ENCODE measurements at places on chromosomes 12 and 14.

- no peak for DNase-seq
These were observed 550 bp downstream of the GNG2 start for GRCh38 chr14:51860825-51861499.

DNA sequence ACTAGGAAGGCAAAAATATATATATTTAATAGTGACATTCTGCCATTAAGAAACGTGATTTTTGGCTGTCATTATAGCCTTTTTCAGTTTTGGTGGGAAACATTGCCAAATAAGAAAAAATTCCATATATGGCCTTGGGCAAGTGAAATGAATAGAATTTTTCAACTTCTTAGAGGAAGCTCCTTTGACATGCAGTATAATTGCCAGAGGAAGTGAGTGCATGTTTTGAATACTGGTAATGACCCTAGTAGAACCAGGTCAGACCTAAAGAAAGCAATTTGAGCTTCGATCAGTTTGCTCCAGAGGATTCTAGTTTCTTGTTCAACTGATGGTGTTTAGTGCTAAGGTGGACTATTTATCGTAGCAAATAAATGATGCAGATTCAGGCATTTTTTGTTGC, 26.2 kb upstream of the TRIM9 start:
- DNase-seq: no peak

GRCh38 chr14:101046071-101046470, 142.5 kb upstream of the RTL1 start:
- no peak for DNase-seq

- DNase-seq: no peak
These were observed 1.1 kb downstream of the ADSS1 start for GRCh38 chr14:104724981-104725771.

GRCh38 chr14:74348241-74348734, at the start of gene VRTN:
TSS of gene VRTN (plus strand) at chr14:74348471. CDS start at chr14:74356784, 8,313 bp downstream.
- no peak for DNase-seq

- DNase-seq: no peak
These were observed 99.2 kb downstream of the HEATR5A start for GRCh38 chr14:31320922-31321766.

DNA sequence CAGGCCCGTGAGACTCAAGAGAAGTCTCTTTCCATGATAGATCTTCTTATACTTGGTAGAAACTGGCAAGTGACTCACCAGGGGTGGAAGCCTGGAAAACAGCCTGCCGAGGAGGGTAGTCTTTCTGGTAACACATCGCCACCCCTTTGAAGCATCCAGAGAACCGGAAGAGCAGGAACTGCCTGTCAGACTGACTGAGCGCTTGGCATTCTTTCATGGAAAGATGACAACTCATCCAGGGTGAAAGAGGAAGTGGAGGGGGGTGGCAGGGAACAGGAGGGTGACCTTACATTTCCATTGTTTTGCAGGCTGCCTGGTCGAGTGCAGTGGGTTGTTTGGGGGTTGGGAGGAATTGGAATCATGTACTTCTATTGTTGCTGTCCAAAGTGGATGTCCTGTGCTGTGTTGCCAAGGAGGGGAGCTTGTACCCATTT, 34.5 kb downstream of the PRKCH start:
- no peak for DNase-seq

DNA sequence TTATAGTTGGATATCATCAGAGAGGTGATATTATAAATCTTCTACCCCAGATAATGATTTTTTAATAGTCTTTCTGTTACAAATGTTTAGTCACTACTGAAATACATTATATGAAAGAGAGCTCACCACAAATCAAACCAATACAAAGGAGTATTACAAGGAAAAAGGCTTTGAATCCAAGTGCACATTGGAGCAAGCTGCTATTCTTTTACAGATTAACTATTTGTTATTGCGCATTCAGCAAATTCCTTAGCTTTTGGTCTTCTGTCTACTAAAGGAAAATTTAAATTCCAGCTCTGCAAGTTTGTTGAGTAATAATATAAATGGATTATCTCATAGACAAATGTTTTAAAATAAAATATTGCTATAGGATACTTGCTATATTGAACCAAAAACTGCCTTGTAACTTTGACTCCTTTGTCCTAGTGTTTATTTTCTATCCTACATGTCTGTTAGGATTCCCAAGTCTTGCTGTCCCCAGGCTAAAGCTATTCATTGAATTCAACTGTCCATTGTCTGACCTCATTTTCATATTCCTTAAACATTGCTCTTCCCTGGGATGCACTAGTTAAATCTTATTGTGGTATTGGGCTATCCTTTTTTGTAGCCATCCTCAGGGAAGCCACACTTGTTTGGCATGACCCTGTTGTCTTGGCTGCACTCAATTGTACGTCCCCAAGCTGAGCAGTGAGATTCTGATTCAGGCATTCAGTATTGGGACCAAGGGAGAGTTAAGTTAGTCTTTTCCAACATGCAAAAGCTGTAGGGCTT, 41.5 kb downstream of the PDE3A start:
- no peak for DNase-seq

- DNase-seq: no peak
These were observed 133.3 kb downstream of the RMST start for GRCh38 chr12:97595936-97596335.

GRCh38 chr12:67452119-67452805, 183.1 kb downstream of the CAND1 start:
- no peak for DNase-seq

GRCh38 chr14:93788543-93789227, 400 bp upstream of the PRIMA1 start:
- DNase-seq: no peak

DNA sequence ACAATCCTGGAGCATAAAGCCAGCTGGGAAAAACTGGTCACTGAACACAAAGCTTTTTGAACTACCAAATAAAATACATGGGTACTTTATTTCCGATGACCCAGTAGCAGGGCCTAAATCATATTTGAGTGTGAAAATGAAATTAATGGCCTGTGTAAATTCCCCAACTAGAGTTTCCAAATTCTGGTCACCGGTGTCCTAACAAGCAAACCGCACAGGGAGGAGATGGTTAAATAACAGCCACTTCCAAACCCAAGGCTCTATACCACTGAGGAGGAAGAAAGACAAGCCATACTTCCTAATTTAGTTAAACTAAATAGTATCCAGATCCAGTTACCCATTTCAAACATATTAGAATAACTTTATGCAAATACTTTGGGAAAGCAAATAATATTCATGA, 40.1 kb upstream of the DUSP6 start:
- DNase-seq: no peak

- no peak for DNase-seq
These were observed 308.0 kb upstream of the FKBP4 start for GRCh38 chr12:2486796-2487195.

DNA sequence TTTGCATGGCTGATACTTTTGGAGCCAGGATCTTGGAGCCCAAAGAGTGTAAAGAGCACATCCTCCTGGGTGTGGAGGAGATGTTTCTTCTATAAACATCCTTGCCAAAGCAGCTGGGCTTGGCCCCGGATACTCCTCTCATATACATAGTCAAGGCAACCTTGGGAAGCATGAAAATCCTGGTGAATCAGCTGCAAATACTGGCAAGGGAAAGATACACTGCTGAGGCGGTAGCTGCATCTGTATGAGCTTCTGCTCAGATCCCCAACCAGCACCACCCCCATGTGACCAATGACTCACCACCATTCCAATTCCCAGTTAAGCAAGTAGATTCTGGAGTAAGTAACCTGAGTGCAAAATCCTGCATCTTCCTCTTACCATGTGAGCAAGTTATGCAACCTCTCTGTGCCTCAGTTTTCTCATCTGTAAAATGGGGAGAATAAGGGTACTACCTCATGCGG, 567.4 kb downstream of the MED13L start:
- no peak for DNase-seq

DNA sequence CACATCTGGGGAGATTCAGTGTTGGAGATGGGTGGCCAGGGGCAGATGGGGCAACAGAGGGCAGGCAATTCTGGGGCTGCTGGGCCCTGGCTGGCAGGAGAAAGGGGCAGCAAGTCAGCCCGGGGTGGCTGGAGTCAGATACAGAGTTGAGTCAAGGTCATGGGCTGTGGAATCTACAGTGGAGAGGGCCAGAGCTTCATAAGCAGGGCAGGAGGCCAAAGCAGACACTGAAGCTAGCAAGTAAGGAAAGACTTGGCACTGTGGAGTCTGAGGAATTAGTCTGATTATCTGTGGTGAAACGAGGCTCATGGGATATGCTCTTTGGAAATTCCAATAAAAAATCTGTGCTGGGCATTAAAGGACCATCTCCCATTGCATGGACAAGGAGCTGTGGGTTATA, 95.5 kb downstream of the TMX1 start:
- no peak for DNase-seq

- DNase-seq: no peak
These were observed 4.2 kb upstream of the SLC8A3 start for GRCh38 chr14:70192915-70193314.

- peak; percentile 35 for DNase-seq
These were observed 3.8 kb downstream of the SDSL start for GRCh38 chr12:113425960-113426453.

GRCh38 chr12:102946042-102946441, 11.4 kb upstream of the ASCL1 start:
- DNase-seq: no peak

DNA sequence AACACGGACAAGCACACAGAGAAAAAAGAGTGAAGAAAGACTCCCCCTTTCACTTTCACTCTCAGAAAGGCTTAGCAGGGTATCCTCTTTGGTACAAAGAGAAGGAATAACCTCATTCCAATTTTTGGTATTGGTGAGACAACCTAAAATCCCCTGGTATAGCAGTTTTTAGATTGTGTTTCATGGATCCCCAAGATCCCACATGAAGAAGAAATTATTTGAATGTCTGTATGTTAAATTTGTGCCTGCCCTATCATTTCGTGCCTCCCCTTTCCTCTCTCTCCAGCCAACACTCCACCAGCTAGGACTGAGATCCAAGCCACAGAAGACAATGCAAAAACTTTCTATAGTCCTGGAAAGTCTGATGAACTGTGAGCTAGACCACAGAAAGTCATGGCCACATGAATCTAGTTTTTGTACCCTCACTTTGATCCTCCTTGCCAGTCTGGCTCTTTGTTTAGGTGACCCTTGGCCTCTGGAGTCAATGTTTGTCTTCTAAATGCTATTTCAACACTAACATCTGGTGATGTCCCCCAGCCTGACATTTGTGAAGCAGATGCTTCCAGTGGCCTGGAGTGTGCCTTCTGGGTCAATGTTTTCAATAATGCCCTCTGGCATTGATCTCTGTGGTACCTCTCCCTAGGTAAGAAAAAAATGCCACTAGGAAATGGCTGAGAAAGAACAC, 181.9 kb upstream of the BMP4 start:
- no peak for DNase-seq

GRCh38 chr12:9084417-9084816, 31.3 kb downstream of the A2M start:
- no peak for DNase-seq

DNA sequence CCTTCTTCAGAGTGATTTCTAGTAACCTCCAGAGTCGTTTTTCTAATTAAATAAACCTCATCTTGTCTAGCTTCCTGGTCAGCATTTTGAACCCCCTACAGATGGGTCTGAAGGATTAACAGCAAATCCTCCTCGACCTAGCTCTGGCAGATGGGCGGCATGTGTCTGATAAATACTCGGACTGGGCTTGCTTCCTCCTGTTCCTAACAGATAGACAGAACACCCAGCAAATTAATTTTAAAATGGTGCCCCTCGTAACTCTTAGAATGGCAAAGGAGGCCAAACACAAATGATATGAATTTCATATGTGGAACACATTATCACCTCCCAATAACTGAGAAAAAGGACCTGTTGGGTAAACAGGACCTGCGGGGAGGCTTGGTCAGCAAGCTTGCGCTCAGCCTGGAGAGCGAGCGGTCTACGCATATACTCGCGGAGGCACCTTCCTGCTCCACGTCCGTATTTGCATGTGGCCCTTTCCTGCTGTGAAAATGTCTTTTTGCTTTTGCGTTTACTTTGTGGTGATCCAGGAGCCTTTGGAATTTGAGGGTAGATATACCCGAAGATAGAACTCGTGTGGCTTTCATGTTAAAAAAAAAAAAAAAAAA, 79.6 kb downstream of the OTX2 start:
- DNase-seq: no peak

DNA sequence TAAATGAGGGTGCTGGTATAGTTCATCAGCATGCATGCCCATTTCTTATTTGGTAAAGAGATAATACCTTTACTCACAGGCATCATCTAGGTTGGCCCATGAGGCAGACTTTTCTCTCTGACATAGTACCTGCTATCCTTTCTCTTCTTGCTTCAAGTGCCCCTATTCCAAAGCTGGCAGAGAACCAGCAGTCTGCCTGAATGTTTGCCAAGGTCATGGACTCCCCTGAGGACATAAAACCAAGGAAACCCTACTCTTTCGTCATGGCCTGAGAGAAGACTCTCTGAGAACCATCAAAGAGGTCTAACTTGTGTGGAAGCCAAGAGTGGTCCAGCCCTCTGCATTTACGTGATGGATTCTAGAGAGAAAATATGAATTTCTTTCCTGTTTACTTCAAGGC, 11.9 kb downstream of the PPP1R36 start:
- no peak for DNase-seq

GRCh38 chr12:26043135-26044006, 81.5 kb downstream of the BHLHE41 start:
- no peak for DNase-seq

- DNase-seq: no peak
These were observed 839.9 kb upstream of the MGAT4C start for GRCh38 chr12:87096082-87096585.

GRCh38 chr12:42144158-42144407, 591 bp downstream of the GXYLT1 start:
- DNase-seq: no peak

GRCh38 chr14:32167907-32168306, 33.9 kb upstream of the RNU6-7 start:
- no peak for DNase-seq
